ENCODE measurements at places on chromosomes 12 and 14. TPM values are rescaled to one million over a fixed set of nuclear protein-coding genes. Genes with fewer than 3 reads are reported as not detected.
A peak's percentile ranks its signal among the peaks of the same experiment; 100 is the strongest.

The SLC16A7 gene
- 7.6 TPM for polyA plus RNA-seq

GRCh38 chr14:105933238-105933637, 406.9 kb downstream of the TMEM121 start:
- DNase-seq, result no peak

DNA sequence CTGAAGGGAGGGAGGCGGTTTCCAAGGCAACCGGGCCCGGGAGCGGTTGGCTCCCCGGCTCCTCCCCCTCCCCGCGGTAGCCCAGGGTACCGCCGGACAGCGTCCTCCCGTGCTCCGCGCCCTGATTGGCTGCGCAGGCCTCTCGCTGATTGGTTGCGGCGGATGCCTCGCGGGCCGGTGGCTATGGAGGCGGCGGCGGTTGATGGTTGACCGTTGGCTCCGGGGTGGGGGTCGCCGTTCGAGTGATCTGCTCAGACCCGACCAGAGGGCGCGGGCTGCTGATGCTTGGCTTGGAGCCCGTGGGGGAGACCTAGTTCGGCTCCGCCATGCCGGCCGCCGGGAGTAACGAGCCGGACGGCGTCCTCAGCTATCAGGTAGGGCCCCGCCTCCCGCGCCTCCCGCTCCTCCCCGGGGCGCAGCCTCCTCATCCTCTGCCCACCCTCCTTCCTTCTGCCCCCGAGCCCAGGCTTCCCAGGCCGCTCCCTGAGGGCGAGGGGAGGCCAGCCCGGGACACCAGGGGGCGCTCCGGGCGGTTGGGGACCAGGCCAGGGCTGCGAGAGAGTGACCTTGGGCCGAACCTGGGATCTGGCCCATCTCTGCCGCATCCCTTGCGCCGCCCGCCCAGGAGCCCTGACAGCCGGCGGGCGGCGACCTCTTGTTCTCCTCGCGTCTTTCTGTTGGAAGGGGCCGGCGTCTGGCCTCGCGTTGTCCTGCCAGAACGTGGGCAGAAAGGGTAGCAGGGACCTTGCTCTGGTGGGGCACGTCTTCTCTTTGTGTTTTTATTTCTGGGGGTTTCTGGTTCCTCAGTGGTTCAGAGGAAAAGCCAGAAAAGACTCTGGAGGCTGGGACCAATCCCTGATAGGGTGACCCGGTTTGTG, at the start of gene SLC4A8:
TSS of gene SLC4A8 (plus strand) at position 170 of the 878 bp plus-strand sequence. CDS start at position 327, 157 bp downstream.
- peak; percentile 66 for DNase-seq

The SIX1 gene
- 26.9 TPM for polyA plus RNA-seq

The CHFR gene
- 28.4 TPM for polyA plus RNA-seq

All from AG04450 (cell line).